ENCODE measurements at places on chromosomes 3 and 15.

DNA sequence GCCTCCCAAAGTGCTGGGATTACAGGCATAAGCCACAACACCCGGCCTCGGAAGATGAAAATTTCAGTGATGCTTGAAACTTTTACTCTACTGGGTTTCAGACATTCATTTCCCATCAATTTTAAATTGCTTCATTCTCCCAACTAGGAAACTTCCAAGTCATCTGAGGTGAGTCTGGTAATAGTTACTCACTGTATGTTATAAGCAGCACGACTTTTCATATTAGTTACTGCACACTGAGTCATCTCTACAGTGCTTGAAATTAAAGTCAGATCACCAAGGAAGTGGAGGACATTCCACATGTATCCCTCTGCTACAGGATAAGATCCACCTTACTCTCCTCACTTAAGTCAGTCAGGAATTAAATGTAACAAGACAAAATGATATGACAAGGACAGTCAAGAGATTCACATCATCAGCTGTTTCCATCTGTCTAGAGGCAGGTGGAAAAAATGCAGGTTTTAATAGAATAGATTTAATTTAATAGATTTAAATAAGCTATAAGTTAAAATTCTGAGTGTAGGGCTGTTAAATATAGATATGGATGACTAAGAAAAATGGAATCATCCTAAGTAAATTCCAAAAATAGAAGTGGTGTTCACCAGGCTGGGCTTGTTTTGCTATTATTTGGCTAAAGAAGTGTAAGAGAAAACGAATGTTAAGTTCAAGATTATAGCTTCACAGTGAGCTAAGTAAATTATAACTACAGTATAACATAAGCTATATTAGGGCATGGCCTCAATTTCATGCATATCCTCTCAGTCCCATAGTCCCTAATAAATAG is 104.4 kb downstream of the TMCO5A start:
- DNase-seq = no peak

GRCh38 chr3:177525987-177526712 is 328.9 kb upstream of the TBL1XR1 start:
- DNase-seq = no peak

DNA sequence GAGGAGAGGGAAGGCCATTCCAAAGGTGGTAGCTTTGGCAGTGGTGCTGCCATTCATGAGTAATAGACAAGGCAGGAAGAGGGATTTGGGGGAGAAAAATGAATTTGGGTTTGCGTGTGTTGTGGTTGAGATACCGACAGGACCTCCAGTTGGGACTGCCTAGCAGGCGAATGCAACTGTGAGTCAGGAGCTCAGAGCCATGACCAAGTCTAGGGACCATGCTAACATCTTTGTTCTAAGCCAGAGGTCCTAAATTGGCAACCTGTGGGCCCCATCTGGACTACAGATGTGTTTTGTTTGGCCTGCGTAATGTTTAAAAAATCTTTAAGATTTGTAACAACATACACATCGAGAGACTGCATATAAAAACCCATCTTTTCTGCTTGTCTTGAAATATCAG is 61.6 kb downstream of the SAMMSON start:
- DNase-seq = no peak

GRCh38 chr3:48082580-48083184 is 66.5 kb upstream of the MAP4 start:
- no peak for DNase-seq

DNA sequence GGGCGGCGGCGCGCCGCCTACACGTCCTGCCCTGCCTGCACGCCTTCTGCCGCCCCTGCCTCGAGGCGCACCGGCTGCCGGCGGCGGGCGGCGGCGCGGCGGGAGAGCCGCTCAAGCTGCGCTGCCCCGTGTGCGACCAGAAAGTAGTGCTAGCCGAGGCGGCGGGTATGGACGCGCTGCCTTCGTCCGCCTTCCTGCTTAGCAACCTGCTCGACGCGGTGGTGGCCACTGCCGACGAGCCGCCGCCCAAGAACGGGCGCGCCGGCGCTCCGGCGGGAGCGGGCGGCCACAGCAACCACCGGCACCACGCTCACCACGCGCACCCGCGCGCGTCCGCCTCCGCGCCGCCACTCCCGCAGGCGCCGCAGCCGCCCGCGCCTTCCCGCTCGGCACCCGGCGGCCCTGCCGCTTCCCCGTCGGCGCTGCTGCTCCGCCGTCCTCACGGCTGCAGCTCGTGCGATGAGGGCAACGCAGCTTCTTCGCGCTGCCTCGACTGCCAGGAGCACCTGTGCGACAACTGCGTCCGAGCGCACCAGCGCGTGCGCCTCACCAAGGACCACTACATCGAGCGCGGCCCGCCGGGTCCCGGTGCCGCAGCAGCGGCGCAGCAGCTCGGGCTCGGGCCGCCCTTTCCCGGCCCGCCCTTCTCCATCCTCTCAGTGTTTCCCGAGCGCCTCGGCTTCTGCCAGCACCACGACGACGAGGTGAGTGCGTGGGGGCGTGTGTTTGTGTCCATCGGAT is 602 bp downstream of the TRIM71 start:
- no peak for DNase-seq

DNA sequence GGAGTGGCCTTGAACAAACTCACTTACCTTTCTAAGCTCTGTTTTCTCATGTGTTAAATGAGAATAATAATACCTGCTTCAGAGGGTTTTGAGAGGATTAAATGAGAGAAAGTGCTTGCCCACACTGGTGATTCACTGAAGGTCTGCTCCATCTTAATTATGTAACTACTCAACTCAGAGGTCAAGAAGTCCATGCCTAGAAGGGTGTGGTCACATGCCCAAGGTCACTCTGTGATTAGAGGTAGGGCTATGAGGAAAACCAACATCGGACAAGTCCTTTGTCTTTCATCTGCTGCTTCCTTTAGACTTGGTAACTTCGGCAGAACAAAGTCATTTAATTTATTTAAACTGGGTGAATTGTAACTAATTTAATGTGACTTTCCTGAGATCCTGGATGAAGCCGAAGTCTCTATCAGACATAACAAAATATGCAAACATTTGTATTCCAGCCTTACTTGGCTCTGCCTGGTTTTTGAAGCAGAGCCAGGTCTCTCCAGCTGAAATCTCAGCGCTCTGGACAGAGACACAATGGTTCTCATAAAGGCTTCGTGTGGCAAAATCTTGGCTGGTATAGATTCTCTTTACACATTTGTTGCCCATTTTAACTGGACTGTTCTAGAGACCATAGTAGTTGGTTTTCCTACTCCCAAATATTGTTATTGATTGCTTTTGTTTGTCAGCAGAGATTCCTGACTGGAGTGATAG is 3.0 kb downstream of the CHRNA7 start:
- no peak for DNase-seq

DNA sequence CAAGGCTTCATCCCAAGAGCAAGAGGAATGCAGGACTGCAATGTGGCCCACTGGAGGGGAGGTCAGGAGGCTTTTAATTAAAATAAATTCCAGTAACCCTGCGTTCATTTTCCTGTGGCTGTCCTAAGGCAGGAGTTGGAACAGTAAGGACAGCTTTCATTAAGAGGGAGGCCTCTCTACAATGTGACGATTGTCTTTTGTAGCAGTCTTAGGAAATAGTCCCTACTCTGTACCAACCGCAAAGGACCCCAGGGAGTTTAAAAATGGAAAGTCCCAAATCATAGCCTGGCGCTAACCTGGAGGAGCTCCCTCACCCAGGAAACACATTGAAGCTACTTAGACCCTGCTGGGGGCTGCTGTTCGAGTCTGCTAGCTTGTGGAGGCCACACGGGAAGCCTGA is 62.8 kb downstream of the SYNM start:
- no peak for DNase-seq

DNA sequence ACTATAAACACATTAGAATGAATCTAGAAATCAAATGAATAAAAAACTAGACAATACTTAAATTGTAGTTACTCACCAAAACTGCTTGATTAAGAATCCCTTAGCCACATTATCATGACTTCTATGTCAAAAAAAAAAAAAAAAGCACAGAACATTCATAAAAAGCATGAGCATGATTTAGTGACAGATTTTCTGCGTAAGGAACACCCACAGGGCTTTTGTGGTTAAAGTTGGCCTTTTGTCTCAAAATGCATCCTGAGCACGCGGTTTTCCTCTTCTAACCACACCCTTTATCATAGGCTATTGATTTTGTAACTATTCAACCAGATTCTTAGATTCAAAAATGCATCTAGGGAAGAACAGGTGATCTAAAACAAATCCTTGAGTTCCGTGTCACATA is 334.0 kb upstream of the NR2F2 start:
- no peak for DNase-seq
